NCI-H1436 treated with DMSO at 0.1 percent for 48 hours (cell line): ENCODE measurements at places on chromosomes 16 and 17.

GRCh38 chr17:35808240-35808961 lies 883 bp upstream of the TAF15 start:
- no peak for DNase-seq

GRCh38 chr16:87601401-87601981 lies 817 bp upstream of the JPH3 start:
- DNase-seq = no peak

- no peak for DNase-seq
Measured at GRCh38 chr16:65922923-65923322, 443.6 kb upstream of the CDH5 start.

- no peak for DNase-seq
Measured at GRCh38 chr17:46092991-46093390, 93.9 kb downstream of the STH start.

DNA sequence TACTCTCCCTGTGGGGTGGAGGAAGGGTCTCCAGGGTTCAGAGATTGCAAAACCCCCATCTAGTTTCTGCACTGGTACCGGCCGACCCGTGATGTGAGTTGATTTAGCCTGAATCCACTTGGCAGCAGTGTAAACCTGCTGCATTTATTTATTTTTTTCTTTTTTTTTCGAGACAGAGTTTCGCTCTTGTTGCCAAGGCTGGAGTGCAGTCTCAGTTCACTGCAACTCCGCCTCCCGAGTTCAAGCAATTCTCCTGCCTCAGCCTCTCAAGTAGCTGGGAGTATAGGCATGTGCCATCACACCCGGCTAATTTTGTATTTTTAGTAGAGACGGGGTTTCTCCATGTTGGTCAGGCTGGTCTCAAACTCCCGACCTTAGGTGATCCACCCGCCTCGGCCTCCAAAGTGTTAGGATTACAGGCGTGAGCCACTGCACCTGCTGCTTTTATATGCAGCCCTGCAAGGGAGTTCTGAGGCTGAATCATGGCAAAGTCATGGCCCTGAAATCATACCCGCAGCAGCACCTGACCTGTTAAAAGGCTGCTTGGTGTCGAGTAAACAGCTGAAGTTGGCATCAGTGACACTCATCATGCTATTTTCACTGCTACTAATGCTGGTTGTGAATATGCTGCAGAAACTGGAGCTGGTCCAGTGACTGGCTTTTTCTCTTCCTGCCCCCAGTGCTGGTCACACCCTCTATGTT lies 21.4 kb downstream of the DEXI start:
- no peak for DNase-seq

- no peak for DNase-seq
Measured at GRCh38 chr17:14510136-14510535, 209.3 kb downstream of the HS3ST3B1 start.

GRCh38 chr17:44211281-44212265 lies 7.9 kb downstream of the UBTF start:
- DNase-seq = no peak

DNA sequence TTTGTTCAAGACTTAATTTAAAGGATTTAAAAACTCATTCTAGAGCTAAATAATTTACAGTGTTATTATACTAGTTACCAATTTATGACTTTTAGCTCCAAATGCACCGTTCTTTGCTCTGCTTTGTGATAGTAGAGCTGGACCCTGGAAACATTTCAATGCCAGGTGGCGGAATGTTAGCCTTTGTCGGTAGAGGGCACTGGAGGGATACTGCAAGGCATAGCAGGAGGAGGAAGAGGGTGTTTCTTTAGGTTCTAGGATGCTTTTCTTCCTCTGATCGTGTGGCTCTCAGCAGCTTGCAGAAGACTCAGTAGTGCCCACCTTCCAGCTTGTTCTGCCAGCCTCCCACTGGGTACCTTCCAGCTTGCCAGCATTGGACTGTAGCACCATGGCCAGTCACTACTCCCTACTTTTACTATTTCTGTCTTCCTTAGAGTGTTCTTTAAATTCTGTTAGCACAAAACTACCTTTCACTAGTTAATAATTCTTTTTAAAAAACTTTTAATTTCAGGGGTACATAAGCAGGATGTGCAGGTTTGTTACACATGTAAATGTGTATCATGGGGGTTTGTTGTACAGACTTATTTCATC lies 325.3 kb downstream of the UTP18 start:
- no peak for DNase-seq

DNA sequence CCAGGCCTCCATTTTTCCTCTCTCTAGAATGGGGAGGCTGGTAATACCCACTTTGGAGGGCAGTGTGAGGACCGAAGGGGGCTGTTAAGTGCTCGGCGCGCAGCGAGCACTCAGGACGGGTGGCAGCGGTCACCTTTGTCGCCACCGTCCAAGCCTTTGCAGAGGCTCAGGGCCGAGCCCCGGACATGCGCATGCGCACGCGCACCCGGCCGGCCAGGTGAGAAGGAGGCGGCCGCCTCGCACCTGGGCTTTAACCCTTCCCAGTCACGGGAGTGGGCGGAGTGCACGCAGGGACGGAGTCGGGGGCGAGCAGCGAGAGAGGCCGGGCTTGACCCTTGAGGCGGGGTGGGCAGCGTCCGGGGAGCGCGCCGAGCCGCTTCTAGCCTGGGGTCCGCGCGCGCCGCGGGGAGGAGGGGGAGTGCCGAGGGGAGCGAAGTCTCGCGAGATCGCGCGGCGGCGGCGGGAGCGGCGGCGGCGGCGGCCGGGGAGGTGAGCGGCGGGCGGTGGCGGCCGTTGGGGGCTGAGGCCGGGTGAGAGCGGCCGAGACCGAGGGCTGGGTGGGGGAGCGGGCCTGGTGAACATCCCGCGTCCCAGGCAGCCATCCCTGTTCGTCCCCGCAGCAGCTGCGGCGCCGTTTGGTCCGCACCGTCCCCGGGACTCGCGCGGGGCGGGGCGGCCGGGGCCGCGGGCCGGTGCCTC lies at the start of gene MRTFB:
TSS of gene MRTFB (plus strand) at position 443 of the 699 bp plus-strand sequence. CDS start 69,288 bp downstream, outside the sequence.
- DNase-seq = no peak

DNA sequence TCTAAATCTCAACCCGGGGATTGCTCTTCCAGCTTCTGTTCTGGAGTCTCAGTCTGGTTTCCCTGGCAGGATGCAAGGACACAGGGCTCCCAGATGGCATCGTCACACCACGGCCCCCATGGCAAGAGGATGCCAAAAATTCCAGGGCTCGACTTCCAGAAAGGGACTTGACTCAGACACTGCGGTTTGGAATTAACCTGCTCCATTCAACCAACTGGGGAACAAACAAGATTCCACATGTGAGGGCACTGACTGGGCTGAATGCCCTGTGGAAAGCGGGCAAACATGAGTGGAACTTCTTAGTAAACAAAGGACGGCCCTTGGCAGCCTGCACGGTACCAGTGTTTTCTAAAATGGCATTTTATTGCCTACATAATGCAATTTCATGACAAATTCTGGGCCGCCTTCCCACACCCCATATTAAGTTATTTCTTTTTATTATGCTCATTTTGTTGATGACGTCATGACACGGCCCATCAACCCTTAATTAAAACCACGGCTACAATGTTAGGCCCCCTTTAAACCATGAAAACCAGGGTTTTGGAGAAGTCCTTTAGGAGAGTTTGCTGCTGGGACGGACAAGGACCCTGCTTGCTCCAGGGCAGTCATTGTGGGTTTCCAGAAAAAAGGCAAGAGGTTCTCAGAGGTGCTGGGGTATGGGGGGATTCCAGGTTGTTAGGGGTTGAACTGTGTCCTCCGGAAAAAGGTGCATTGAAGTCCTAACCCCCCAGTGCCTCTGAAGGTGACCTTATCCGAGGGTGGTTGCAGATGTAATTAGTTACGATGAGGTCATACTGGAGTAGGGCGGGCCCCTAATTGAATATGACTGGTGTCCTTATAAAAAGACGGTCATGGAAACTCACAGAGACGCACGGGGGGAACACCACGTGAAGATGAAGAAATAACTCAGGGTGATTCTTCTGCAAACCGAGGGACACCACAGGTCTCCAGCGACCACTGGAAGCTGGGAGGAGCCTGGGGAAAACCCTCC lies 205.6 kb downstream of the FOXL1 start:
- DNase-seq = no peak

DNA sequence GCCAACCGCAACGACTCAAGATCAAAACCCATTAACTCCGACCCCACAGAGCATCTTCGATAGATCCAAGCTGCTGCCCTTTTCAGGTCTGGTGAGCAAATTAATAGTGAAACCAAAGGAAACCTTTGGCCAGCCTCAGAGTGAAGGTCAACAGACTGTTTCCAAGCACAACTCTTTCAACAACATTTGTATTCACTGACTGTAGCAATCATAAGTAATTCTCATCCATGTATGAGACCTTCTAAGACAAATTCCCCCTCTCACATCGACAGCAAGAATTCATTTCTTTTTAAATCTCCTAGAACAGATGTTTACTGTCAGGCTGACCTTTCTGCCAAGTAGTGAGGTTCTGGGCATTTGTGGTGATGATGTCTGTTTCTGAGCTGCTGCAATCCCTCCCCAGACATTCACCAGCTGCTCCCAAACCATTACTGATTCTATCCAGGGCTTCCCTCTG lies 64.2 kb downstream of the SLC39A11 start:
- no peak for DNase-seq
